NCI-H1436 treated with DMSO at 0.1 percent for 48 hours (cell line): ENCODE measurements at places on chromosomes 5 and 9.

- no peak for DNase-seq
These were observed 375 bp downstream of the NOP16 start for GRCh38 chr5:176388003-176388443.

GRCh38 chr5:29037716-29038115 is 1999.3 kb upstream of the CDH9 start:
- no peak for DNase-seq

DNA sequence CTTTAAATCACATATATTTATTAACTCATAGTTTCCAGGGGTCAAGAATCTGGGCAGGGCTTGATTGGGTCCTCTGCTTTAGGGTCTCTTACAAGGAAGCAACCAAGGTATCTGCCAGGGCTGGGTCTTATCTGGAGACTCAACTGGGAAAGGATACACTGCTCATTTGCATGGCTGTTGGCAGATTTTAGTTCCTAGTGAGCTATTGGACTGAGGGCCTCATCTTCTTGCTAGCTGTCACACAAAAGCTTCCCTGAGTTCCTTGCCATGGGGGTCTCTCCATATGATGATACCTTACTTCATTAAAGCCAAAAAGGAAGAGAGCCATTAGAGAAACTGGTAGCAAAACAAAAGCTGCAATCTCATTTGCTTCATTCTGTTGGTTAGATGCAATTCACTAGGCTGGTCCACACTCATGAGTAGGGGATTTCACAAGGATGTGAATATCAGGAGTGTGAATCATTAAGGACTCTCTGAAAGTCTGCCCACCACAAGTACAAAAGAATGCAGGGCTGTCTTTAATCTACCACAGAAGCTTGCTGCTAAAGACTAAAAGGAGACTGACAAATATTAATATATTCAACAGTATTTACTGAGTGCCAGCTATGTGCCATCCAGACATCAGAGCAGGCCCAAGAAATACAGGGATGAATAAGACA is 42.0 kb upstream of the TIMD4 start:
- no peak for DNase-seq

- DNase-seq: no peak
These were observed 35.6 kb downstream of the TNFSF8 start for GRCh38 chr9:114894609-114895433.

- DNase-seq: no peak
These were observed 37.5 kb downstream of the NEK6 start for GRCh38 chr9:124295159-124295794.

GRCh38 chr9:92607088-92607487 is 62.8 kb downstream of the IPPK start:
- no peak for DNase-seq

DNA sequence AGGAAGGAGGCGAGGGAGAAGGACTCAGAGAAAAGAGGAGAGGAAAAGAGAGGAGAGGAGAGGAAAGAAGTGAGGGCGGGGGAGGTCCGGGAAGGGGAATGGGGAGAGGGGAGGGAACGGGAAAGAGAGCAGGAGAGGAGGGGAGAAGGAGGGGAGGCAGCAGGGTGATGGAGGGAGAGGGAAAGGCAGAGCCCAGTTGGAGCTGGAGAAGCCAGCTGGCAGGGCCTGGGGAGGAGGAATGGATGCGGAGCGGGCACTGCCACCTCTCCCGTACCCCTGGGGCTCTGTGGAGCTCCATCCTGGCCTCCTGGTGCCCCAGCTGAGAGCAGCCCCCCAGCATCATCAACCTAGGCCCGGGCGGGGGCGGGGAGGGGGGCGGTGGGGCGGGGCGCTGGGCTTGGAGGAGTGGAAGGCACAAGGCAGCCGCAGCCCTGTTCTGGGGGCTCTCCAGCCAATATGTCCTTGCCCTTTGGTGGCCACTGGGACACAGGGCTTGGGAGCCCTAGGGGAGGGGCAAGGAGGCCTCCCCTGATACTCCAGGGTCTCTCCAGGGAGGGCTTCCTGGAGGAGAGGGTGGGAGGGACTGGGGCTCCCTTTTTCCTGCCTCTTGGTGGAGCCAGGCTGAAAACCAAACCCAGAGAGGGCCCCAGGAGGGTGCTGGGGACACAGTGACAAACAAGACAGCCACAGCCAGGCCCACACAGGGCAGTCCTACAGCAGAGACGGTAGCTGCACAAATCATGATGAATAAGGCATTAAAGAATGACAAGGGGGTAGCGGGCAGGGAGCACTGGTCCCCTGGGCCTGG is 123.7 kb downstream of the C9orf50 start:
- no peak for DNase-seq
